ENCODE measurements at places on chromosomes 16 and 17. TPM values are rescaled to one million over a fixed set of nuclear protein-coding genes. Genes with fewer than 3 reads are reported as not detected.

DNA sequence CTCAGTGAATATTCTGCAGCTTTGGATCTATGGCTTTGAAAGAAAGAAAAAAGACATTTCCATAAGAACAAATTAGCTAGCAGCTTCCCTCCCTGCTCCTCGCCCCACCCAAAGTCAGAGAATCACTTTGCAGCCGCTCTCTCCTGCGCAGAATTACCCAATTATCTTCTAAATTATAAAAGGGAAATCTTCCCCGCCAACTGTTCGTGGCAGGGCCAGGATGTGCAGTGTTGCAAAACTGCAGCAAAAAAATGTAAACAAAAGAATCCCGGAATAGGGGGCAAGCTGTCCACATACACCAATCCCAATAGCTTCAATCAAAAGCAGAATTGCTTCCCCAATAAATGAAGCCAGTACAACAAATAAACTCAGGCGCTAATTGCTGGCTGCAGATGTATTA is 510.6 kb downstream of the RBFOX1 start:
- no peak for DNase-seq

The ARL2BP gene
- total RNA-seq: 46.7 TPM

DNA sequence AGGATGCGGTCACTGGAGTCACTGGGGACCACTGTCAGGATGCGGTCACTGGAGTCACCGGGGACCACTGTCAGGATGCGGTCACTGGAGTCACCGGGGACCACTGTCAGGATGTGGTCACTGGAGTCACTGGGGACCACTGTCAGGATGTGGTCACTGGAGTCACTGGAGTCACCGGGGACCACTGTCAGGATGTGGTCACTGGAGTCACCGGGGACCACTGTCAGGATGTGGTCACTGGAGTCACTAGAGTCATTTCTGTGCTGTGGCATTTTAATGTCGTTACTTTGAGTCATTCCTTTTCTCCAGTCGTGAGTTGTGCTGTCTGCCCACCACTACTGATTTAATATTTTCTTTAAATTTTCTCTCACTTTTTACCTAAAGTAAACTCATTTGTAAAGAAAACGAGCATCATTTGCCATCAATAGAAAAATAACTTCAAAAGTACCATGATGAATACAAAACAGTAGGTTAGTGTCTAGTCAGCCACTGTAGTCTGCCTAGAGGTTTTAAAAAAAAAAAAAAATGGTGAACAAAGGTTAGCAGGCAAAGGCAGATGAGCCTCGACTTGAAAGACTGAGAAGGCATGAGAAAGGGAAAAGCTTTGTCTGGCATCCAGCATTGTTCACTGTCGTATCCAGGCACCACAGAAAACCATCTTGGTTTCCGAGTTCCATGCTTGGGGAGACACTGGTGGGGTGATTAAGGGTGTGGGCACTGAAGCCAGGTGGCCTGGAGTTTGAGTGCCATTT is 346.6 kb downstream of the SNX29 start:
- no peak for DNase-seq

The KRTAP16-1 gene
- total RNA-seq: not detected

GRCh38 chr17:67434061-67434525 is 57.0 kb downstream of the PITPNC1 start:
- DNase-seq: no peak

The NLRC5 gene
- total RNA-seq: 2.4 TPM

DNA sequence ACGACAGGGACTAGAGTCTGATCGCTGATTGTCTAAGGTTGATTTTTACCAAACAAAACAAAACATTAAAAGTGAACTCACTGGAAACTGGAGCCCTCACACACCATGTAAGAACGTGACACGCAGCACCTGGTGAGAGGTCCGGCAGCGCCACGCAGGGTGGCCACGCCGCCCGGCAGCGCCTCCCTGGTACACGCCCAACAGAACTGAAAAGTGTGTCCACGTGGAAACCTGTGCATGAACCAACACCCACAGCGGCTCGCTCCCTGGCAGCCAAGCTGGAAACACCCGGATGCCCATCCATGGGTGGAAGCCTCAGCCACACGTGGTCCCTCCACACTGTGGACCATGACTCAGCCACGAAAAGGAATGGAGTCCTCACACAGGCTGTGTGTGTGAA is 9.1 kb downstream of the GALNS start:
- no peak for DNase-seq

- DNase-seq: no peak
Observed at GRCh38 chr17:73785496-73785895, 141.3 kb upstream of the SDK2 start.

The KRT35 gene
- total RNA-seq: not detected

DNA sequence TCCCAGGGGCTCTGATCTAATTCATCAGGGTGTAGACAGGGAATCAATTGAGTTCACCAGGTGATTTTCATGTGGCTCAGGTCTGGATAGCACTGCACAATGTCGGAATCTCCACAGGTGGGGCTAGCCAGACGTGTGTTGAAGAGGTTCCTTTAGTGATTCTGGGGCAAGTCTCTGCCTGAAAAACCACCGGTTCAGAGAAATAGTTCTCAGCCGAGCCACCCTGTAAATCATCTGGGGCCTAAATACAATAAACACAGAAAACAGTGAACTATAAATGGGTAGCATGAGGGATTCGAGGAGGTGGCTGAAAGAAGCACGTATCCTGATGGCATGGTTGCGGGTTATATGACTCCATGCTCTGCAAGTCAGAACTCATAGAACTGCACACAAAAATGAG is 21.3 kb downstream of the ASPA start:
- DNase-seq: no peak

DNA sequence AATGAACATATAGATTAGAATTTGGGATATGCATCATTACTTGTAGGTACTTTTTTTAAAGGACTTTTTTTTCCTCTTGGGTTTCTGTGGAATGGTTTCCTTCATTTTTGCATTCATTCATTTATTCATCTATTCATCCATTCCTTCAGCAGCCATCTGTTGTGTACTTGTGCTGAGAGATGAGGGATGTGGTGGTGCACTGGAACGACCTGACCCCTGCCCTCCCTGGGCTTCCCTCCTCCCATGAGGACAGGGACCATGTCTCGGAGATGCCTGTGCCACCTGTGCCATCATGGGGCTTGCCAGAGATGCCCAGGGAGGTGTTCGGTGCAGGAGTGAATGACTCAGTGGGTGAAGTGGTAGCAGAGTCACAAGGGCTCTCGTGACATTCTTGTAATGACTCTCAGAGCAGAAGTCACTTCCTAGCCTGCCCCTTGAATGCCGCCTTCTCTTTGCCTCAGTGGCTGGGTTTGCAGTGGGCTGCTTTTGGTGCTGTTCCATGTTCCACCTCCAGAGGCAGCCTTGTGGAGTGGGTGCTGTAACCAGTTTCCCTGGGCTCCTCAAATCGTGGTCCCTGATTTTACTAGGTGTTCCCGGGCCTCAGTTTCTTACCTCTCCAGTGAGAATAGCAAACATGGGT is 43.9 kb downstream of the CLEC16A start:
- peak; percentile 33 for DNase-seq

GRCh38 chr16:67016143-67016542 is 12.8 kb upstream of the CBFB start:
- DNase-seq: no peak

The ARL5C gene
- total RNA-seq: not detected

DNA sequence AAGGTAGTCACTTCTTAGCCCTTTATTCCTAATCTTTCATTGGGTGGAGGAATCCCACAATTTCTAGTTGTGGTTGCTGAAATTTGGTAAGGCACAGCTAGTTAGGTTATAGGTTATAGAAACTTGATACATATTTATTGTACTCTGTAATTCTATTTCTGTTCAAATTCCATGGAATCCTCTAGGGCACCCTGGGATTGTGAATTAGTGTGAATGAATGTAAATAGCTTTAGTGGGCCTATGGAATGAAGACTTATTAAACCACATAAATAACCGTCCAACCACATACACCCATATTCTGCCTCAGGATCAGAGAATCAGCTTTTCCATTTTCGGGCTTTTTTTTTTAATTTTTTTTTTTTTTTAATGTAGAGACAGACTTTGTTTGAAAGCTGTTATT is 9.2 kb downstream of the TANC2 start:
- no peak for DNase-seq

- DNase-seq: no peak
Observed at GRCh38 chr16:70700101-70701020, 14.5 kb upstream of the MTSS2 start.

The GALNS gene
- total RNA-seq: 24.7 TPM

GRCh38 chr17:13646969-13647542 is 45.3 kb upstream of the HS3ST3A1 start:
- DNase-seq: no peak

The HAS3 gene
- total RNA-seq: 2.7 TPM

- DNase-seq: no peak
Observed at GRCh38 chr16:77307426-77308162, 108.4 kb downstream of the SYCE1L start.

GRCh38 chr17:77790143-77790829 is 168.2 kb upstream of the TNRC6C start:
- DNase-seq: no peak

DNA sequence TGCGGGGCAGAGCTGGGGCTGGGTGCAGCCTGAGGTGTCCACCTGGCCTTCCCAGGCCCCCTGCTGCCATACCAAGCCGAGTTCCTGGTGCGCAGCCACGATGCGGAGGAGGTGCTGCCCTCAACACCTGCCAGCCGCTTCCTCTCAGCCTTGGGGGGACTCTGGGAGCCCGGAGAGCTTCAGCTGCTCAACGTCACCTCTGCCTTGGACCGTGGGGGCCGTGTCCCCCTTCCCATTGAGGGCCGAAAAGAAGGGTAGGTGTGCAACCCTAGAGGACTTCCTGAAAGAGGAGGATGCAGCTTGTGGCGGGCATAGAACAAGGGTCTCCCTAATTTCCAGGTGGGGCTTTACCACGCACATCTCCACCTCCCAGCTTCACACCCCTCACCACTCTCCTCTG is 2.5 kb downstream of the SGCA start:
- no peak for DNase-seq

The SLC9A5 gene
- total RNA-seq: 17.2 TPM

The MT1H gene
- total RNA-seq: not detected

GRCh38 chr17:65055280-65055707 is 1.2 kb downstream of the GNA13 start:
- no peak for DNase-seq

- no peak for DNase-seq
Observed at GRCh38 chr17:72737151-72737690, 355.3 kb downstream of the SLC39A11 start.

The CCDC78 gene
- total RNA-seq: 0.85 TPM

The AARS1 gene
- total RNA-seq: 60.4 TPM

DNA sequence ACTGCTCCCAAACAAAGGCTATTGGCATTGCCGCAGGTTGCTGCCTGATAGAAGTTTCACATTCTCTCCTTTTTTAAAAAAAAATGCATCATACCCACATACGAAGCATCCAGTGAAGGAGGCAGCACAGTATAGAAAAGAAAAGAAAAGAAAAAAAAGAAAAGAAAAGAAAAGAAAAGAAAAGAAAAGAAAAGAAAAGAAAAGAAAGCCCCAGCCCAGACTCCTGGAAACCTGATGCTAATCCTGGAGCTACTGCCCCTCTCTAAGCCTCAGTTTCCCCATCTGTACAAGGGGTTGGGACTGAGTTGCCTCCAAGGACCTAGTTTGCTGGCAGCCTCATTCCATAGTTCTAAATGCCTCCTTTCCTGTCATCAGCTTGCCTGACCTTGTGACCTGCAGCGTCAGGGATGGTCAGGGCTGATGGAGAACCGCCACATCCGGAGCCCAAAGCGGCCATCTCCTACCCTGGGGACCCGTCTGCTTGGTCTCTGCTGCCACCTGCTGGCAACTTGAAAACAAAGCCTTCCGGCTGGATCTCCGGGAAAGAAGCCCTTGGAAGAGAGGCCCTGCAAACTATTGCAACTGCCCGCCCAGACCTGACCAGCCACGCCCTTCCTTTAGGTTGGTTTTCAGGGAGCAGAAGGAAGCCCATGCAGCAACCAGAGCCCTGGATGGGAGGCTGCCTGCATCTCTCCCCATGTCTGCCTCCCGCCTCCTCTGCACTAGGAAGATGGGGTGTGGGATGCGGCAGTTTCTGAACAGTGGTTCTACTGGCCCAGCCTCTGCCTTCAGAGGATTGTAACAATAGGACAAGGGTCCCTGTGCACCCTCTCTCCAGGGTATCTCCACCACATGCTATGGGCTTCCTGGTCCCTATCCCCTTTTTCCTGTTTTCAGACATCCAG is 13.0 kb downstream of the AIPL1 start:
- DNase-seq: peak; percentile 89

DNA sequence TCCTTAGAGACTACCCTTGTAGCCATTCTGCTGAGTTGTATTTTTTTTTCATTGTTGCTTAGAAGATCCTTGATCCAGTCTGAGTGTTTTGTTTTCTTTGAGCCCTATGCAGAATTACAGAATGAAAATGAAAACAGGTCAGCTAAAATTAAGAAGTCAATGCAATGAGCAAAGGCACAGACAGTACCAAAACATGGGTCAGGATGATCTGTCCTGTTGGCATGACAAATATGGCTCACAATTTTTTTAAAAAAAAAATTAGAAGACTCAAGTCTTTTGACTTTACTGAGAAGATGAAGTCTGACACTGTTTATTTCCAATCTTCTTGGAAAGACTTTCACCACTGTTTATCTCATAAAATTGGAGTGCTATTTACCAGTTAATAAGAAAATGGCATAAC is 32.4 kb downstream of the KCNJ16 start:
- no peak for DNase-seq

DNA sequence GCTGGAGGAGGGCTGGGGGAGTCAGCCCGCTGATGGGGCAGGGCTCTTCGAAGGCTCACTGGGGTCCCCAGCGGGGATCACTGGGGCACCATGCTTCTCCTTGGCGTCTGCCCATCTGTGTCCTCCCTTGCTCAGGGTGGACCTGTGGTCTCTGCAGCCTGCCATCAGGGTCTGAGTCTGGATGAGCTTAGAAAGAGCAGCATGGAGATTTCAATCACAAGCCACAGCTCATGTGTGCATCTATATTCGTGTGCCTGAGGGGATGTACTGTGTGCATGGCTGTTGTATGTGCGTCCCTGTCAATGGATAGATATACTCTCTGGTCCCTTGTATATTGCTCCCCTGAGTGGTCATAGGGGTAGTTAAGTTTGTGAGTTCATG is 126.6 kb upstream of the SDK2 start:
- DNase-seq: no peak

The ADAMTS18 gene
- total RNA-seq: 0.69 TPM

The MEIOB gene
- not detected for total RNA-seq

The NPIPA5 gene
- total RNA-seq: 1.7 TPM

DNA sequence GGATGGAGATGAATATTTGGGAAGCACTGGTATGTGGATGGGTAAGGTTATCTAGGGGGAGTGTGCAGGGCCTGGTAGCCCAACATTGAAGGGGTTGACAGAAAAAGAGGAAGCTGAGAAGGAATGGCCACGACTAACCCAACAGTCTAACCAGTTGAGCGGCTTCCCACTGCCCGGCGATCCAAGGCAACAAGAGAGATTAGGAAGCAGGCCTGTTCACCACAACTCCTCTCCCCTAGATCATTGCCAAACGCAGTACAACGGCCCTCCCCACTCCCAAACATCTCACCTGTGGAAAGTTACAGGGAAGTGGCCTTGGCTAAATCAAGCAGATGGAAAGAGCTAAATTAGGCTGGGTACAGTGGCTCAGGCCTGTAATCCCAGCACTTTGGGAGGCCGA is 11.2 kb upstream of the RANGRF start:
- no peak for DNase-seq

GRCh38 chr17:13888056-13888609 is 181.2 kb upstream of the COX10 start:
- DNase-seq: no peak

The EVPLL gene
- total RNA-seq: not detected

The TPSB2 gene
- total RNA-seq: not detected

Data from endothelial cell (in vitro differentiated cells).